ENCODE measurements at places on chromosomes 7 and 10.

- no peak for DNase-seq
Observed at GRCh38 chr7:65338346-65338745, 35.3 kb upstream of the ZNF92 start.

- no peak for DNase-seq
Observed at GRCh38 chr7:68733219-68734153, 864.8 kb upstream of the AUTS2 start.

DNA sequence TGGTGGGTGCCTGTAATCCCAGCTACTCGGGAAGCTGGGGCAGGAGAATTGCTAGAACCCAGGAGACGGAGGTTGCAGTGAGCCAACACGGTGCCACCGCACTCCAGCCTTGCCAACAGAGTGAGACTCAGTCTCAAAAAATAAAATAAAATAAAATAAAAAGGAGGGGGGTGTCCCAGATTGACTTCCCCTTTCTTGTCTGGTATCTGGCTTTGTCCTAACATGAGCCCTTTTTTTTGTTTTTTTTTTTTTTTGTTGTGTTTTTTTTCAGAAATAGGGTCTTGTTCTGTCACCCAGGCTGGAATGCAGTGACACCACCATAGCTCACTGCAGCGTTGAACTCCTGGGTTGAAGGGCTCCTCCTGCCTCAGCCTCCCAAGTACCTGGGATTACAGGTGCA lies 4.7 kb downstream of the CASP2 start:
- no peak for DNase-seq

DNA sequence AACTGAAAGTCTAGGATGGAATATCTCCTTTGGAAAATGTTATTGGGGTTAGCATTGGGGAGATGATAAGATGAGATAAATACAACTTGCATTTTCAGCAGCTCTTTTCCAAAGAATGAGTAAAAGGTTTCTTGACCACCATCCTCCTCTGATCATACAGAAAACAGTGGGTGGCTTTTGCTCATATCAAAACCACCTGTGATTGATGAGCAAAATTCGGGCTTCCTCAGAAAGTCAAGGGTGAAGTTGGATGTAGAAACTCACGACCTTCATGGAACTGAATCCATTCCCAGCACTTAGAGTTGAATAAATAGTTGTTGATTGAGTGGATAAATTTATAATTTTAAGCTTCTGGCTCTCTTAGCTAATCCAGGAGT lies 158.4 kb downstream of the DNAJB6 start:
- DNase-seq: no peak
